ENCODE measurements at places on chromosomes 11 and 22. TPM values are rescaled to one million over a fixed set of nuclear protein-coding genes. Genes with fewer than 3 reads are reported as not detected.

DNA sequence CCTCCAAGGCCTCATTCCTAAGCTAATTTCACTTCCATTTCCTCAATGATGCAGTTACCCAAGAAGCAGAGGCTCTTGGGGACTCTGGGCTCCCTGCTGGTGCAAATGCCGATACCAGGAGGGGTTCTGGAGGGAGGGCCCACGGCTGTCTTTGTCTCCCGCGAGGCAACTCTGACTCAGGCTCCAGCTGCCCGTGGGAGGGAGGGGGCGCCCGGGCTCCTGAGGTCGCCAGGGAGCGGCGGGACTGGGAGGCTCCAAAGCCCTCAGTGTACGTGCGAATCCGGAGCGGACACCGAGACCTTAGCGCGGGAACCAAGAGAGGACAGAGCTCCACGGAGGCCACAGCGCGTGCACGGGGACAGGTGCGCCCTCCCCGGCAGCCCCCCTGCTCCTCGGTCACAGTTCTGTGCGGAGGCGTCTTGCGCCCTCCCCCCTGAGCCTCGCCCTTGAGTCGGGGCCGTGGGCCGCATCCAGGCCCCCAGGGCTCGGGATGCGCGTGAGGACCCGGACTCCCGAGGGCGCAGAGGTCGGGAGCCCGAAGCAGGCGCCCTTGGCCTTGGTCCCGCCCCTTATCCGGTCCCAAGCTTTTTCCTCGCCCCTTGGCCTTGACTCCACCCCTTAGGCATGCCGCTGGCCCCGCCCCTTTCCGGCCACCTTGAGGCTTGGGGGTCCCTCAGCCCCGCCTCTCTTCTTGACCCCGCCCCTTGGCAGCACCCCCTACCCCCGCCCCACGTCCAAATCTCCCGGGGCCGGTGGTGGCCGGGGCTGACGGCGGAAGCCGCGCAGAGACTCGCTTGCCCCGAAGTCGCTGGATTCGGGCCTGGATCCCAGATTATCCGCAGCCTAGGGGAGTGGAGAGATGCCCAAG is 4.7 kb upstream of the SHISA8 start:
- peaks cover 70% of the 10 kb centered on the region for H3K27me3 ChIP-seq
- H3K36me3 ChIP-seq: no peaks in the 10 kb centered on the region
- peak; percentile 47 for DNase-seq
- no peak overlapping the region for H3K27ac ChIP-seq

DNA sequence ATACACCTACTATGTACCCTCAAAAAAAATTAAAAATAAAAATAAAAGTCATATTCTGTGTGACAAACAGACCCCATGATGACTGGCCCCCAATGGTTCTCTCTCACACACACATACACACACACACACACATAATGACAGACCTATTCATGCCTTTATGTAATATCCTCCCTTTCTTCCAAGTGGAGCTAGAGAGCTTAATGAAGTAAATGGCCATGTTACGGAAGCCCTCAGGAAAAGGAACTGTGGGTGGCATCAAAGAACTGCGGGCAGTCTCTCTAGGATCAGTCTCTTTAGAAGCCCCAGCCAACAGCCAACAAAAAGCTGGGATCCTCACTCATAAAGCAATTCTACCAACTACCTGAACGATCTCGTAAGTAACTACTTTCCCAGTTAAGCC is 125.5 kb downstream of the SIK3 start:
- H3K36me3 ChIP-seq: no peaks in the 10 kb centered on the region
- H3K4me3 ChIP-seq: no peak overlapping the region
- no peak for DNase-seq
- no peak overlapping the region for H3K27ac ChIP-seq

DNA sequence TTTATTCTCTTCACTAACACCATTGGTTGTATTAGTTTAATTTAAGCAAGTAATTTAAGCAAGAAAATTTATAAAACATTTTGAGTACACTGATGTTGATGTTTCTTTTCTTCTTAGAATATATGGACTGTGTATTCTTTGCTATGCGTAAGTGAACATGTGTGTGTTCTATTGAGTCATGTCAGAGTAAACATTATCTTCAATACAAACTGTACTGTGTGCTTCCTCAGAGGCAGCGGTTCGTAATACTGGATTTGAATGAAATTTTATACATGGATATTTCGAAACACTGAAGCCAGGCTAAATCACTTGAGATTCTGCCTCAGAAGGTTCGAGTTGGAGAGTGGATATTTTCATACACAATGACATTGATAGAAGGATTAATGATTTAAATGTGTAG is 452.6 kb downstream of the LUZP2 start:
- H3K4me1 ChIP-seq: no peaks in the 10 kb centered on the region
- DNase-seq: no peak
- no peaks in the 10 kb centered on the region for H3K27me3 ChIP-seq
- H3K4me3 ChIP-seq: no peak overlapping the region
- H3K27ac ChIP-seq: no peak overlapping the region

DNA sequence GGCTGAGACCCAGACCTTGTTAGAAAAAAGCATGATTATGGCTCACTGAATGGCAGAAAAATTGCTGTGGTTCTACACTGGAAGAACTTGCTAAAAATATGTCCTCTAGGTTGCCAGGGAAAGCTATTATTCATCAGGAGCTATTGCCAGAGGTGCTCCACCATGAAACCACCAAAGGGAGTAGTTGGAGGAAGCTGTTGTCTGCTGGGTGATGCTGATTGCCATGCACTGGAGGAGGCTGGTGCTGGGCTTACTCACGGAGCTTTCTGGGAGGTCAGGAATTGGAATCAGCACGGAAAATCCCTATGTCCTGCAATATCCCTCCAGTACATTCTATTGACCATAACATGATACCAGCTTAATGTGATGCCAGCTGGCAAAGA is 199.6 kb upstream of the ZBED5 start:
- no peak overlapping the region for H3K27ac ChIP-seq
- no peaks in the 10 kb centered on the region for H3K4me1 ChIP-seq
- H3K4me3 ChIP-seq: no peak overlapping the region
- H3K36me3 ChIP-seq: no peaks in the 10 kb centered on the region

- DNase-seq: no peak
- H3K36me3 ChIP-seq: no peaks in the 10 kb centered on the region
- no peak overlapping the region for H3K27ac ChIP-seq
These were observed 453.0 kb upstream of the LUZP2 start for GRCh38 chr11:24043842-24044241.

DNA sequence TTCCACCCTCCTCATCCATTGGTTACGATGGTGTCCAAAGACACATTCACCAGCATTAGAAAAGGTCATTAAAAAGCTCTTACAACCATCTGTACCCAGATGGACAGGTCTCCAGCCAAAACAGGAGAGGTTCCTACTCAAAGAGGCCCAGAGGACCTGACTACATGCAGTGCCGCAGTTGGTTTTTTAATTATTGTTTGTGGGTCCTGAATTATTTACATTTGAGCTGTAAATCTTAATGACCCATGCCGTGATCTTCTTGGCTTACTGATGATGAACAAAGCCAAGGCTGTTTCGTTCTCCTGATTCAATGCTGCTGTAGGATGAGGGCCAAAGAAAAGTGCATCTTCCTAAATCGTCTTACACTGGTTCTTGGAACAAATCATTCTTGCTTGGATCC is 83.7 kb downstream of the CADM1 start:
- DNase-seq: no peak
- H3K4me1 ChIP-seq: peaks cover 49% of the 10 kb centered on the region
- no peaks in the 10 kb centered on the region for H3K27me3 ChIP-seq
- no peaks in the 10 kb centered on the region for H3K36me3 ChIP-seq
- H3K27ac ChIP-seq: peak overlapping the region; percentile 78

DNA sequence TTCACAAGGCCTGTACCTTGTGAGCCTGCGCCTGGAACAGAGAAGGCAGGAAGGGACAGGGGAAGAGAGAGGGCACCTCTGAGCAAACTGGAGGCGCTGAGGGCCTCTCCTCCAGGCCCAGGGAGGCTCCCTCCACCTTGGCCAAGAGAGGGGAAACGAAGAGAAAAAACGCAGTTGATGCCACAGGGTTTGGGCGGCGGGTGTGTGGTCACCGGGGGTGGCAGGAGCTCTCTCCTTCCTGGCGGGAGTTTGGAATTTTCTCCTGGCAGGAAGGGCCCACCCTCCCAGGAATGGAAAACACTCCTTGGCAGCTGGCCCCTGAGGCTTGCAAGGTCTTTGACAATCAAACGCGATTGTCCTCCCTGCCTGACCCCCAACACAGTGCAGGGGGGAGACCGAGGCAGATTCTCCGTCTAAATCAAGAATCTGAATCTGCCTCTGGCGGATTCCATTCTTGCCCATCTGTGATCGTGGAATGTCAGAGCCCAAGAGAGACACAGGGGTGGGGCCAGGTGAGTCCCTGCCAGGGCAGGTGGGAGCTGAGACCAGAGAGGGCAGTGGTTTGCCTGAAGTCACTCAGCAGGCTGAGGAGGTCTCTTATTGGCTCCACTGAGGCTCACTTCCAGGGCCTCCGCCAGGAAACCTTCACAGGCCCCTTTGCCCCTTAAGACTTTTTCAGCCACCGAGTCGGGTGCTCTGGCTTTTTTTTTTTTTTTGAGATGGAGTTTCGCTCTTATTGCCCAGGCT is 21.0 kb downstream of the RPL3 start:
- H3K36me3 ChIP-seq: no peaks in the 10 kb centered on the region
- peak overlapping the region; percentile 62 for H3K27ac ChIP-seq

GRCh38 chr11:17934194-17934593 is 78.7 kb downstream of the SERGEF start:
- peaks cover 4% of the 10 kb centered on the region for H3K4me1 ChIP-seq
- no peak overlapping the region for H3K27ac ChIP-seq
- DNase-seq: no peak
- H3K4me3 ChIP-seq: no peak overlapping the region

DNA sequence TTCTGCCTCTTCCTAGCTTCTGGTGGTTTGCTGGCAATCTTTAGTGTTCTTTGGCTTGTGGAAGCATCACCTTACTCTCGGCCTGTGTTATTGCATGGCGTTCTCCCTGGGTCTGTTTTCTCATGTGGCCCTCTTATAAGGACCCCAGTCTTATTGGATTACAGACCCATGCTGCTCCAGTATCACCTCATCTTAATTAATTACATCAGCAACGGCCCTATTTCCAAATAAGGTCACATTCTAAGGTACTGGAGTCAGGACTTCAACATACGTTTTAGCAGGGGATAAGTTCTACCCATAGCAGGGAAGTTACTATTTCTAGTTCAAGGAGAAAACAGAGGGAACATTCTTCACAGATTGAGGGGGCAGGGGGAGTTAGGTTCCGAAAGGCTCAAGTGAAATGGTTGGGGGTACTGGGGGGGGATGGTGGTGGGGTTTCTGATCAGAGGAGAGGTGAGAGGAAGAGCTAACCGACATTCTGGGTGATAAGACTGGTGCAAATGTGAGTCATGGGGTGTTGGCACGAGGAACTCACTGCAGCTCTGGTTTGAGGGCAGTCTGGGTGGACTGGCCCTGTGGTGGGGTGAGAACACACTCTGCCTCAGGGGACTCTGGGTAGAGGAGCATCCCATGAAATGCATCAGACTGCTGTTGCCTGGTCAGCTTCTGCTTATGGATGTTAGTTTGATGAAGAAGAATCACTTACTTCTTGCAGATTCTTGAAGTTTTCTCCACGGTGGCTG is 51.5 kb upstream of the ZBED5 start:
- no peak overlapping the region for H3K27ac ChIP-seq
- DNase-seq: no peak
- H3K27me3 ChIP-seq: no peaks in the 10 kb centered on the region
- H3K4me3 ChIP-seq: no peak overlapping the region
- no peaks in the 10 kb centered on the region for H3K4me1 ChIP-seq
- no peaks in the 10 kb centered on the region for H3K36me3 ChIP-seq

DNA sequence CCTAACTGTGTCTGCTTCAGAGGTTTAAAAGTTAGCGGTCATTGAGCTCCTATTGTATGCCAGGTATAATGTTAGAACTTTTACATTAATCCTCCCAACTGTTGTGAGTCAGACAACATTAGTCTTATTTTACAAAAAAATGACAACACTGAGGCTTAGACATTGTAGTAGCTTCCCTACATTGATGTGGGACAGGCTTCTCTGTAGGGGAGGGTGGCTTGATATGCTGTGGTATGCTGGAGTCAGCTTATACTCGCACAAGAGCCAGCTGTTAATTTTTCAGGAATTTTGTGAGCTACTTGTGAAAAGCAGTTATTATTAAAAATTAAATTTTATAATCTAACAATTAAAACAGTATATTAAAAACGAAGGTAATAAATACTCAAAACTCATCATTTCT is 64.8 kb upstream of the NAV2 start:
- no peak overlapping the region for H3K4me3 ChIP-seq
- peaks cover 13% of the 10 kb centered on the region for H3K4me1 ChIP-seq
- no peak for DNase-seq

- no peak overlapping the region for H3K4me3 ChIP-seq
- no peaks in the 10 kb centered on the region for H3K36me3 ChIP-seq
- H3K4me1 ChIP-seq: peaks cover 6% of the 10 kb centered on the region
- H3K27me3 ChIP-seq: no peaks in the 10 kb centered on the region
- no peak overlapping the region for H3K27ac ChIP-seq
These were observed 225.4 kb downstream of the NTM start for GRCh38 chr11:131595797-131596196.

APLNR gene
- 9.8 TPM for total RNA-seq

C11orf68 gene
- total RNA-seq: 39.5 TPM

HBB gene
- not detected for total RNA-seq

FBLN1 gene
- 24.2 TPM for total RNA-seq

Measured in cardiac muscle cell (in vitro differentiated cells and primary cell).